ENCODE measurements at places on chromosomes 2 and 18.
A peak's percentile ranks its signal among the peaks of the same experiment; 100 is the strongest.

DNA sequence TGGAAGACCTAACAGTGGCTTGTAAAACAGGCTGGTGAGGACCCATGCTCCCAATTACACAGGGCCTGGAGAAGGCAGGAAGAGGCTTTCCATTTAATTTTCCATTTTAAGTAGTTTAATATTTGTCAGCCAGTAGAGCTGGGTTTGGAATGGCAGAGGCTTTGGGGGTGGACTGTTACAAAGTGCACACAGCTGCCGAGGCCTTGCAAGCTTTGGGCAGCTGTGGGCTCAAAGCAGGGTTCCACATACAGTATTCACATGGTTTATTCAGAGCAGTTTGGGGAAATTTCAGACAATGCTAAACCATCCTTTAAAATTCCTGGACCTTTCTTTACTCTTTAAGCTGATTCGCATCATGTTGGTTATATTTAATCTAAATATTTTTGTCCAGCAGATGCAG lies 132.6 kb downstream of the WDSUB1 start:
- no peak for DNase-seq

DNA sequence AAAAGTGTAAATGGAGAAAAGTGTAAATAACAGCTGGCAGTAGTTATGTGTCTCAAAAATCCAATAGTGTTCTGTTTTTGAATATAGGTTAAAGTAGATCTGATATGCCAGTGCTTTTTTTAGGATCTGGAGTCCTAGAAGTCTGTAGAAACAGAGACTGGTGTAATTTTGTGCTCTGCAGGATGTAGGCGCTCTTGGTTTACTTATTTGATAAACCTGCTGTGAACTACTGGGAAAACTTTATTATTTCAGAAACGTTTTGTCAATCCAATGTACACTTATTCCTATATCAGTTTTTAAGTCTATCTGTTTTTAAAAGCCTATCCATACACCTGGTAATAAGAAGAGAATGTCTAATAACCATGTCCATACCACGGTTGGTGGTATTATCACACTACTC lies 530.8 kb upstream of the ZNF804A start:
- DNase-seq: no peak

- DNase-seq: no peak
These were observed 1038.7 kb upstream of the NRXN1 start for GRCh38 chr2:52070665-52071064.

DNA sequence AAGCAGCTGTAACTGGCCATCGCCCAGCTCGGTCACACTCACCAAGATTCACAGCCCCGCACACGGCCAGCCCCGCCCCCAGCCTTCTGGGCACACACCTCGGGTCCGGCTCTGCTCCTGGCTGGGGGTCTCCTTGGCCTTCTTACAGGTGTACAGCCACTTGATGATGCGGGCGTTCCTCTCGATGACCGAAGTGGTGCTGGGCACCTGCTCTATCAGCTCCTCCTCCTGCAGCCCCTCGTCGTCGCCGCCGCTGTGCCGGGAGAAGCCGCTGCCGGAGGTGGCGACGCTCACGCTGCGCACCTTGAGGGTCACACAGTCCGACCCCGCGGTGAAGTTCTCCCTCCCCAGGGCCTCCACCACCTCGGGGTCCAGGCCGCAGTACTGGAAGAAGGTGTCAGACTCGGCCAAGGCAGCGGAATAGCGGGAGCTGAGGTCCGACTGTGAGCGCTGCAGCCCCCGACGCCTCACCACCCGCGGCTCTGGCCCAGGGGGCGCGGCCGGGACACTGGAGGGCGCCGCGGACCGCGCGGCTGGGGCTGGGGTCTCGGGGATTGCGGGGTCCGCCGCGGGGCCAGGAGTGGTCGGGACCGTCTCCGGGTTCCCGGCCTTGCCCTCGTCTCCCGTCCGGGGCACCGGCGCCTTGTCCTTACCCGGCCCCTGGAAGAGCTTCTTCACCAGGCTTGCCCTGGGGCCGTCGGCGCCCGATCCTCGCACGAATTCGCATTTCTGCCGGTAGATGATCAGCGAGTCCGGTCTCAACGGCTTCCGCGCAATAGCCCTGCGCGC lies 769 bp downstream of the FAM110C start:
- DNase-seq: no peak

DNA sequence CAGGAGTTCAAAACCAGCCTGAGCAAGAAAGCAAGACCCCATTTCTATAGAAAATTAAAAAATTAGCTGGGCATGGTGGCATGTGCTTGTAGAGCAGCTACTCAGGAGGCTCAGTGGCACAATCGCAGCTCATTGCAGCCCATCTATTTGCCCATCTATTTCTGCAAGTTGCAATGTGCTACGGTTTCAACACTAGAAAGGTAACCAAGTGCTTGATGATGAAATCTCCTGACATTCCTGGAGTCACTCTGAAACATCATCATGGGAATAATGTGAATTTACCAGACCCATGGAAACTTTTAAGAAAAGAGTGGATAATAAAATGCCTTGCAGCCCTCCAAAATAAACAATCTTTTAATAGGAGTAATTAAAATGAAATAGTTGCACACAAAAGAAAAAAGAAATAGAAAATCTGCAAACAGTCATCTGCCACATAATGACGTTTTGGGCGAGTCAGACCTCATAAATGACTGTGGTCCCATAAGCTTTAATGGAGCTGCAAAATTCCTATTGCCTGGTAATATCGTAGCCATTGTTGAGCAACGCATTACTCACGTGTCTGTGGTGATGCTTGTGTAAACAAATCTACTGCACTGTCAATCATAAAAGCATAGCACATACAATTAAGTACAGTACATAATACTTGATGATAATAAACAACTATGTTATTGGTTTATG lies 46.6 kb upstream of the AMMECR1L start:
- no peak for DNase-seq

DNA sequence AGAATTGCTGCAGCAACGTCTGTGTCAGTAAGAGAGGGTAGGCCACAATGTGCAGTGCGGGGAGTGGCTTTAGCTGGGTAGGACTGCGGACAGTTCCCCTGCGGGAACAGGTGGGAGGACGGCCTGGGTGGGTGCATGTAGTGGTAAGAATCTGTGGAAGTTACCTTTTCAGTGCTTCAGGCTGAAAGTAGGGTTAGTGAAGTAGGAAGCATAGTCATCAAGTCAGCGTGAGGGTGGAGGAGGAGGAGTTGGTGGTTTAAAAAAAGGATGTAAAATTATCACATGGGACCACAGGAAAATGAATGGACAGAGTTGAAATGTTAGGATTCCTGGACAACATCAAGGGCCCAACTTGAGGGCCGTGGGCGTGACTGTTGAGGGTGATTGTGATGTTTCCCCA lies 13.2 kb downstream of the CEP192 start:
- DNase-seq: no peak

- peak; percentile 70 for DNase-seq
These were observed 138.0 kb downstream of the CTIF start for GRCh38 chr18:48676756-48677368.

DNA sequence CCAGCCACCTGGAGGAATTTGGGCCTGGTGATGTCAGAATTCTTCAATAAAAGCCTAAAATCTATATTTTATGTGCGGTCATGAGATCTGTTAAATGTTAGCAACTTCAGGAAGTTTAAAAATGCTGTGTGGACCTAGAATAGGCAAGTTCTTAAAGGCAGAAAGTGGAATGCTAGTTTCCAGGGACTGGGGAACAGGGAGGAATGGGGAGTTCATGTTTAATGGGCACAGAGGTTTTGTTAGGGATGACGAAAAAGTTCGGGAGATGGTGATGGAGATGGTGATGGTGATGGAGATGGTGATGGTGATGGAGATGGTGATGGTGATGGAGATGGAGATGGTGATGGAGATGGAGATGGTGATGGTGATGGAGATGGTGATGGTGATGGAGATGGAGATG lies 9.2 kb downstream of the TYMS start:
- DNase-seq: no peak

- DNase-seq: no peak
These were observed 46.6 kb upstream of the ZBTB7C start for GRCh38 chr18:48455555-48456478.

DNA sequence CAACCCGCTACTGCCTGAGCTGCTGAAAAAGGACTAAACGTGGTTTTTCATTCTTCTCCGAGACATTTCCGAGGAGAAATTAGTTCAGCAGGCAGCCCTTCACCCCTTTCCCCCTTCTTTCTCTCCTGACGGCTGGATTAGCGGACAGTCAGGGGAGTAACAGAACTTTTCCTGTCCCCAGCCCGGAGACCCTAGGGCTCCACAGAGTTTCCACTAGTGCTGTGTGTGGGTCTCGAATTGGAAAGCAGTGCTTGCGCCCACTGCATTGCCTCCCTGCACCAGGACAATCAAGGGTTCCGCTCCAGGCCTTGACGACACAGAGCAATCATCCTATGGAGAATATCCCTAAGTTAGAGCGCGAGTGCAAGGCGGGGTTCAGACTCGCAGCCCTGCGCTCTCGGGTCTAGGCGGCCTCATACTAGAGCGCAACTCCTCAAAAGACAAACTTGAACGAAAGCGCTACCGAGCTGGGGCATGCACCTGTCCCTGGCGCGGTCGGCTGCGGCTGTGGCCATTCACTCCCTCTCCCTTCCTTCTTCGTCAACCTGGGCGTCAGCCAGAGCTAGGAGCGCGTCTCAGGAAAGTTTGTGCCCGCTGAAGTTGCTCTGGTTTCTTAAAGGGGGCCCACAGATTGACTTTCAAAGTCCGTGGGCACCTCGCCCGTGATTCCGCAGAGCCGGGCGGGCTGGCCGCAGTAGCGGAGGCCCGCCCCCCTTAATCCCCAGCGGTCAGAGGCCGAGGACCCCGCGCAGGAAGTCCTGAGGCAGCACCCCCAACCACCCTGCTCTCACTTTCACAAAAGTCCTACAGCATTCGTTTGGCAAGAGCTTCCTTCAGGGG lies 801 bp downstream of the OSR1 start:
- no peak for DNase-seq

- DNase-seq: no peak
These were observed 113.0 kb upstream of the CHRNA1 start for GRCh38 chr2:174877301-174877700.

- no peak for DNase-seq
These were observed 508.5 kb downstream of the PID1 start for GRCh38 chr2:228762565-228762964.

- no peak for DNase-seq
These were observed 409.0 kb downstream of the LPIN1 start for GRCh38 chr2:12155303-12156051.
